ENCODE measurements at places on chromosomes 3 and 15.

GRCh38 chr15:81030301-81030750 is 29.6 kb downstream of the TLNRD1 start:
- no peak for DNase-seq

GRCh38 chr3:170638988-170639387 is 53.1 kb upstream of the SLC7A14 start:
- no peak for DNase-seq

GRCh38 chr3:170862618-170863374 is 7.2 kb downstream of the RPL22L1 start:
- DNase-seq = no peak

- DNase-seq = no peak
Observed at GRCh38 chr15:77817434-77817833, 184.7 kb upstream of the LINGO1 start.
